GM12891 (cell line): ENCODE measurements at places on chromosomes 16 and 17.

DNA sequence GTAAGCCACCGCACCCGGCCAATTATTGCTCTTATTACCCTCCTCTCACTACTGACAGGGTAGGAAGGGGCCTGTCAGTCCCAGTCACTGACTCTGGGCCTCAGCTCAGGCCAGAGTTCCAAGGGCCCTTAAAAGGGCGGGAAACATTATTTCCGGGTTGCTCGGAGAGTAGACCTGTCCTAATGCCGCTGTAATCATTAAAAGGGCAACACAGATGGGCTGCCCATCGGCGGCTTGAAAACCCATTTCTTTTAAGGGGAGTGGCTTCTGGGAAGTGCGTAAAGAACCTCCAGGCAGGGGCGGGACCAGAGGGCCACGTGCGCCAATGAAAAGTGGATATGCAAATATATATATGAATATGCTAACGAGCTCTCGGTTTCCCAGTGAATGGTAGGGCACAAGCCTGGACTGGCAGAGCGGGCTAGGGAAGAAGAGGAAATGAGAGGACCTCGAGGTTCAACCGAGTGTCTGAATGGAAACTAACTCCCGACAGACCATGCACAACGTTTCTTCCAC, 26.6 kb downstream of the PIPOX start:
- DNase-seq, result no peak

GRCh38 chr16:79623824-79624223, 23.3 kb upstream of the MAF start:
- no peak for DNase-seq

- no peak for DNase-seq
These were observed 45.2 kb downstream of the TMEM100 start for GRCh38 chr17:55677446-55677845.

DNA sequence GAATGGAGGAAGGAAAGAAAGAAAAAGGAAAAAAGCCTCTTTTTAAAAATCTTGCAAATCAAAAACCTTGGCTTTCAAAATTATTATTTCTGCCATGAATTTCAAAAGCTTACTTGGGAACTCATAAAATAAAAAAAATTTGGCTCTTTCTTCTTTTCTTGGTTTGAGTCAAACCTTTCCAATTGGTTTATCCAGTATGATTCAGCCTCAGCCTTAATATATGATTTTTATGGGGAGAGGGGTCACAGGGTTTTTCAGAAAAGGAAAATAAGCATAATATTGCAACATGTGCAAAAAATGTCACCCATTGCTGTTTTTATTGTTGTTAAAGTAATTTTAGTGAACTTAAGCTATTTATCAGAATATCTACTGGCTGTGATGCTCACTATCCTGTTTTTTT, 31.2 kb upstream of the HAPSTR1 start:
- DNase-seq, result no peak

- no peak for DNase-seq
These were observed 23.3 kb upstream of the CACNG4 start for GRCh38 chr17:66941249-66941648.

- no peak for DNase-seq
These were observed 29.7 kb downstream of the TBX21 start for GRCh38 chr17:47762728-47763127.

DNA sequence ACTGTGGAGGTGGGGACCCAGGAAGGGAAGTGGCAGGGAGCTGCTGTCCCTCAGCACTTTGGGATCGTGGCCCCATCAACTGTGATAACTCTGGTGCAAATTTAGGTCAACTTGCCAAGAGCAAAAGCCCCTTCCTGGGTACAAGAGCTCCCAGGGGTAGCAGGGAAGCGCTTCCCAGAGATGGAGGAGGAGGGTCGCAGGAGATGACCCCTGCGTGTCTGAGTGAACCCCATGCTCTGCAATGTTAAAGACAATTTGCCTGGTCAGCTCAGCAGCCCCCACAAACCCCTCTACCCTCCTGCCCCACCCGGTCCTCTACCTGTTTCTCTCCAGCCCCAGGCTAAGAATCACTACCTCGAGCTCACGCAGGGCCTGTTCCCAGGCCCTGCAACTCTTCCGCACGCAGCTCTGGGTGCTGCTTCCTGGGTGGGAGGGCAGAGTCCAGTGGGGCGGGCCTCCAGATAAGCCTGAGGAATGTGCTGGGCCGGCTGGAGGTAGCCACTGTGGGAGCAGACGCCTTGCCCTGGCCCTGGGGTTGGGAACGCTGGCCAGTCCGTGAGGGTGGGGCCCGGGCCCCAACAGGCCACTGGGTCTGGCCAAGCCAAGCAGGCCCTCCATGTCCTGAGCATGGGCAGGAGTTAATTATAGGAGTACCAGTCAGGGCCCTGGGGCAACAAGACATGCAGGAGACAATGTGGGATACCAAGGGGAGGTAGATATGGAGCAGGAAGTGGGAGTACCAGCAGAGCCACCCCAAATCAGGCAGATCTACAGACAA, 6.1 kb downstream of the DOK4 start:
- no peak for DNase-seq

- no peak for DNase-seq
These were observed 121.0 kb downstream of the PARN start for GRCh38 chr16:14509055-14509454.

DNA sequence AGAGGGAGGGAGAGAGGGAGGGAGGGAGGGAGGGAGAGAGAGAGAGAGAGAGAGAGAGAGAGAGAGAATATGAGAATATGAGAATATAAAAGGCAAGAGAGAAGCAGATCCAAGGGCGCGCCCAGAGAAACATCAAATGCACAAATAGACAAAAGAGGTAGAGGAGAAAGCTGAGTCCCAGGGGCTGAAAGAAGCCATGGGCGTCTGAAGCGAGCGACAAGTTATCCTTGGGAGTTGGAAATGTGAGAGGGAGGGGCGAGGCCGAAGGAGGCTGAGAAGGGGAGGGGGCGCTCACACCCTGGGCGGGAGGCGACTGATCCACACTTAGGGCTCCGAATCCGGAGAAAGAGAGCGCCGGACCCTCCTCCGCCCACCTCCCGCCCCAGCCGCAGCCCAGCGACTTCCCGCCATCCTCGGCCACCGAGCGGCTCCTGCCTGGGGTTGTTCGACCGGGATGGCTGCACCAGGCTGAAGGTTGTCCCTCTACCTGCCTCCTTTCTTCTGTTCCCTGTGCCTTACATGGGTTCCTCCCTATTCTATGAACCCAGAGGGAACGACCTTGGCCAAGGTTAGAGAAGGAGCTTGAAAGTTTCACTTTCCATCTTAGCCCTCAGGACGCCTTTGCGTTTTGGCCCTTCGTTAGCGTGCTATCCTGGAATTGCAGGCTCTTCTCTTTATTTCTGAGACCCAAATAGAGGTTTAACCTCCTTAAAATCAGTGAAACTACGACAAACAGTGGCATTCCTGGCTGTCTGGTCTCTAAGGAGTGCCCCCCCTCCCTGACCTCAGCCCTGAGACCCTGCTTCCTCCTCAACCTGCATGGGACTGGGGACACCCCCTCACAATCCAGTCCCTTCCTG, 21.2 kb upstream of the HOXB9 start:
- DNase-seq, result no peak

GRCh38 chr17:55582897-55583296, 71.6 kb upstream of the SMIM36 start:
- no peak for DNase-seq

DNA sequence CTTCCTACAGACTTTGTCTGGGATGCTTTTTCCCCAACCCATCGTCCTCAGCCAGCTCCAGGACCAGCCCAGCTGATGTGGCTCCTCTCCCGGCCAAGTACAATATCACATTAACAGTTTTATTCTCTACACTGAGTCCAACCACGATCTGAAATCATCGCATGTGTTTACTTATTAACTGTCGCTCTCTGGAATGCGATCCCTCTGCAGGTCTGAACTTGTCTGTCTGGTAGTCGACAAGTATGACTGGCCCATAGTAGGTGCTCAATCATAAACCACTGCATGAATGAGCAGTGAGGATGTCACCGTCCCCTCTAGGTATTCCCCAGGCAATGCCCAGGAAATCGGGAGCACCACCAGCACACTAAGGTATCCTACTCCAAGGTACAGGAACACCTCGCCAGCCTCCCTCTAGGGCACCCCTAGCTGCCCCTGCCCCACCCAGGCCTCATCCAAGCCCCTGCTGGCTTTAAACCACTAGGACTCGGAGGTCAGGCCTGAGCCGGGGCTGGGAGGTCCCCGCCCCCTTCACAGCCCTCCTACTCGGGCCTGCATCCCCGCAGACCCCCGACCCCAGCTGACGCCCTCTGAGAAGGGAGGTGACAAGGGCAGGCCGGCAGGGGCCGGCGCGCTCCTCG, 27.7 kb downstream of the RTN4RL1 start:
- DNase-seq, result no peak
